ENCODE measurements at places on chromosomes 1 and 21. TPM values are rescaled to one million over a fixed set of nuclear protein-coding genes. Genes with fewer than 3 reads are reported as not detected.

Gene SH2D1B
- total RNA-seq: not detected

Gene NEGR1
- 0.38 TPM for total RNA-seq

Gene LCE2A
- not detected for total RNA-seq

Gene VCAM1
- 11.0 TPM for total RNA-seq
